ENCODE measurements at places on chromosomes 11 and 22.

- no peak for DNase-seq
Measured at GRCh38 chr11:82892611-82893169, 7.5 kb downstream of the PRCP start.

- DNase-seq, result no peak
Measured at GRCh38 chr22:41995211-41995610, 3.4 kb upstream of the WBP2NL start.

GRCh38 chr11:3942956-3943497 is 87.6 kb downstream of the STIM1 start:
- no peak for DNase-seq

DNA sequence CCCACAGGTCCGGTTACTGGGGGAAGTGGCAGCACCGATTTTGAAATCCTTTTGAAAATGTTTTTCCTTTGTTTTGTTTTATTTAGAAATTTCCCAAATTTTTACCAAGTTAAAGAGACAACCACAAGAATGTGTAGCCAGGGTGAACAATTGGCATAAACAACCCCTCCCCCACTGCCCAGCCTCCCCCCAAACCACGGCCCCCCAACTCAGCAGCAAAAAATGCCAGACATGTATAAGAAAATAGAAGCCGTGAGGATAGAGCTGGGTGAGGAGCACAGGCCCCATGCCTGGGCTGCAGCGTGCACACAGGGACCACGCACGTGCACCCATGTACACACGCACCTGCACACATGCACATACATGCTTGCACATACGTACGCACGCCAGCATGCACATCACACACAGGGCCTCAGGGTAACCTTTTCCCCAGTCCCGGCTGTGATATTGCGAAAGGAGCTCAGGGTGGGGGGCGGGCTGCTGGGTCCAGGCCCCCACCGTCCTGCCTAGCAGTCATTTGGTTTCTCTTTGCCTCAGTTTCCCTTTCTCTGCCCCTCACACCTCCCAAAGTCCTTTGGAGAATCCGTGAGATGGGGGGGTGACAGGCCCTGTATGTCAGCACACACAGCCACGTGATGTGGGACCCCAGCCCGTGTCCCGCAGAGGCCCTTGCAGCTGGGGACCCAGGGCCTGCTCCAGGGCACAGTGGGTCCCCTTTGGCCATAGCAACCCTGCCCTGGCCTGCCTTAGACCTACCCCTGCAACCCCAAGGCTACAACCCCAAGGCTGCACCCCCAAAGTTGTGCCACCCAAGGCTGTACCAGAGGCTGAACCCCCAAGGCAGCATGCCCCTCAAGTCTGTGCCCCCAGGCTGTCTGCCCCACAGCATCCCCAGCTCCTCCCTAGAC is 42.9 kb downstream of the IGF2 start:
- DNase-seq, result no peak

DNA sequence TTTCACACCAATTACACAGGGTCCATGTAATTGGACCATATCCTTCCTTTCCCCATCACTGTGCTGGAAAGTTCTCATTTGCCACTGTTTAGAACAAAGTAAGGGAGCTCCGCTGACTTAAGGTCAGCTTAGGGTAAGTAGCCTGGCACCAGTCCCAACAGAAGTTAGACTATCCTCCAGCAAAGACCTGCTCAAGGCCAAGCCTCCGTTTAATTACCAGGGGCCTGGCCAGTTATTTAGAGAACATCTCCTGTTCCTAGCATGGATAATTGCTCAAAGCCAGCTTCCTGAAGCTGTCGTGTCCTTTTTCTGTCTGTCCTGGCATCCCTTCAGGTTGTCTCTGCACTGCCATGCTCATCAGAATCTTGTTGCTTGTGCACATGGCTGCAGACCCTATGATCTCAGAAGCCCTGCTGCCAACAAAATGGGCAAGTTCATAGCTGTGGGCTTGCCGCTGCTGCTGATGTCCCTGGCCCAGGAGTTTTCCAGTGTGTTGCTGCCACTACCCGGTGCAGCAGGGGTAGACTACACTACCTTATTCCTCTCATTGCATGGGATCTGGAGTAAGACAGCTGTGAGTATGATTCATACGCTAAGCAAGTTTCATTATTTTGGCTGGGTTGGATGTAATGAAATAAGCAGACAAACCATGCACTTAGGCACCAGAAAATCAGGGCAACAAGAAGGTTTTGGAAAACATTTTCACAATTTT is 8.1 kb downstream of the OR8A1 start:
- DNase-seq, result no peak

GRCh38 chr22:44951510-44951816 is 58.3 kb downstream of the PHF21B start:
- DNase-seq, result no peak

DNA sequence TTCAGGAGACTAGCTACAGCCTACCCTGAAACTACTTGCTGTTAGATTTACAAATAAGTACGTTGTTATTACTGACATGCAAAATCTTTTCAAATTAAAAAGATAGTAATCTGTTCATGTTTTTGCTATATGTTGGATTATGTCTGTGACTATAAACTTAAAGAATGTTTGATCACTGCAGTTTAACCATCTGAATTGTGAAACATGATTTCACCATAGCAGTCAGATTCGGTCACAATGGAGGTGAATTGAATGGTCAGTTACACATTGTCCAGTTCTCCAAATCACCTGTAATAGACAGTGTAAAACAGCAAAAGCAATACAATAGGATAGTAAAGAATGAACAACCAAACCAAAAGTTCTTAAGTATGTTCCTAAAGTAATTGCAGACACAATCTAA is 43.3 kb downstream of the CCDC83 start:
- DNase-seq, result no peak

GRCh38 chr22:49278340-49278739 is 549.3 kb downstream of the BRD1 start:
- no peak for DNase-seq

- DNase-seq, result no peak
Measured at GRCh38 chr11:84117394-84117793, 831.2 kb upstream of the CCDC90B start.

- peak; percentile 22 for DNase-seq
Measured at GRCh38 chr11:9758637-9759518, 95.0 kb downstream of the SWAP70 start.

DNA sequence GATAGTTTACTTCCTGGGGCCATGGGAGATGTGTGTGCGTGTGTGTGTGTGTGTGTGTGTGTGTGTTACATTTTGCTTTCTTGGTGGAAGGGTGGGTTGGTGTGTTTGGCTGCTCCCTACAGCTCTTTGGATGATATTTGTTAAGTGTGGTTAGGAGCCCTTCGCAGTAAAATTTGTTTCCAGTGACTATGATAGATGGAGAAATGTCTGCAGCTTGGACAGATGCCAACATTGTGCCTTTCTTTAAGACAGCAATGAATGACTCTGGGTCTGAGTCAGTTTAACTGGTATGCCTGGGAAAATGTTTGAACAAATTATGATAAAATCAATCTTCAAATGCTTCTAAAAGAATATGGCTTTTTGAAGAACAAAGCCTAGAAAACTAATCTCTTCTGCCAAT is 102.7 kb upstream of the TRPC6 start:
- no peak for DNase-seq

Measured in activated CD4-positive, alpha-beta T cell treated with anti-CD3 and anti-CD28 coated beads, Interleukin-2, amount 50 U/mL, for 4 hours (primary cell).